Cardiac septum (tissue), 1 donor: ENCODE measurements at places on chromosomes 6 and 20.

DNA sequence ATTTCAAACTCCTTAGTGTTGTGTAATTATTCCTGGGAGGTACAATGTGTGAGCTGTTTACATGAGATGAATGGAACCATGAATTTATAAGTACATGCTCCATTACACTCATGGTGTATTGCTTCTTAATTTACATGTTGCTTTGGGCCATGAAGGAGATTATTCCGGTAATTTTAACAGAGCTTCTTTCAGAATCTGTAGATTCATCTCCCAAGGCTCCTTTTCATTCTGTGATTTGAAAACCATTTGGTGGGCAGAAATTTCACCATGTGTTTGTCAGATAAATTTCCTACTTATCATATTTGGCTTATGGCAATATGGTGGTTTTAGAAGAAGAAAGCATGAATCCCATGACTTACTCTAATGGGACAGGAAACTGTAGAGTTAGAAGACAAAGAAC lies 421.6 kb upstream of the EYS start:
- DNase-seq = no peak

DNA sequence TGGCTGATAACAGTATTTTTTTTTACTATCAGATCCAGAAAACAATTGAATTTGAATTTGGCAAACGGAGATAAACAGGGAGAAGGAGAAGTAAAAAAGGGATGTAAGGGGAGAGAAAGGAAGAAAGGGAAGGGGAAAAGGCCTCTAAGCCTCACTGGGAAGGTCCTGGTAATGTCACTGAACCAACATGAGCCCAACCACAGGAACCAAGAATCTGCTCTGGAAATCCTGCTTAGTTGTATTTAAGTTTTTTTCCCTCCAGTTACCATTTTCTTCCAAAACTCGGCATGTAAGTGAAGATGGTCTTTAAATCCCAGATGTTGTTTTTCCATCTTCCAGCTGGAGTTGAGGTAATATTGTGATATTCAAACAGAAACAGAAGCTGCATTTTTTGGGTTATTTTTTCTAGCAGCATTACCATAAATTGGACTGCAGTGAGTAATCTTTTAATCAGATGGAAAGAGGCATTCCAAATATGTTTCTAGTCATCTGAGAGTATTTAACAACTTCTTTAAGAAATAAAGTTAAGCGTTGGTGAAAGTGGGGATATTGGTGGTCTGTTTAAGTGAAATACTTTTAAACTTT lies 91.1 kb downstream of the TXNDC5 start:
- DNase-seq = no peak

DNA sequence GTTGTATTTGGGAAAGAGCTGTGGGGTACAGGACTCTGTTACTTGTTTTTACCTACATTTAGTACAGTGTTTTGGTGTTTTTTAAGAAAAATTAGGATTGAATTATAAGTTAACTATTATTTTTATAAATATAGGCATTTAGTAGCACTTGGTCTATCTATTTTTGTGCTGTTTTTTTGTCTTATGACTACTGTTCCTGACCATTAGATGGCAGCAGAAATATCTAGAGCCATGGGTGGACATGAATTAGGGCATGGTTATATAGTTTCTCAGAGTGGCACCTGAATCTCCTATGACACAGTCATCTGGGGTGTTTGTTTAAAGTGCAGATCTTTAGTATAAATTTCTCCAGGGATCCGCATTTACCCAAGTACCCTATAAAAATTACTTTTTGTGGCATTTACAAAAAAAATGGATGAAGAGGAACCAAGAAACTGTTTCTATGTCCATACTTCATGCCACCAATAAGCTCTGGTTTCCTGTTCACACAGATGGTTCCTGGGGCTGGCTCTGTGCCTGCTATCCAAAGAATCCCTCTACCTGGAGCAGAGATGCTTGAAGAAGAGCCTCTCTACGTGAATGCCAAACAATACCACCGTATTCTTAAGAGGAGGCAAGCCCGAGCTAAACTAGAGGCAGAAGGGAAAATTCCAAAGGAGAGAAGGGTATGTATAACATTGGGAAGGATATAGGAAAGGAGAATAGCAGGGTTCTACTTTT lies 19.8 kb downstream of the NFYA start:
- no peak for DNase-seq

GRCh38 chr20:37627060-37627766 lies 66.6 kb upstream of the CTNNBL1 start:
- no peak for DNase-seq

DNA sequence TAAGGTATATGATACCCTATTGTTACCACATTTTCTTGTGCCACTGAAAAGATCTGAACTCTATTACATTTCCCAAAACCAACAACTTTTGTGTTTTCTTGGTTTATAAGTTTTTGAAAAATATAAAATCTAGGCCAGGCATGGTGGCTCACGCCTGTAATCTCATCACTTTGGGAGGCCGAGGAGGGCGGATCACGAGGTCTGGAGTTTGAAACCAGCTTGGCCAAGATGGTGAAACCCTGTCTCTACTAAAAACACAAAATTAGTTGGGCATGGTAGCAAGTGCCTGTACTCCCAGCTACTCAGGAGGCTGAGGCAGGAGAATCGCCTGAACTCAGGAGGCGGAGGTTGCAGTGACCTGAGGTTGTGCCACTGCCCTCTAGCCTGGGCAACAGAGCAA lies 34.3 kb downstream of the SAMHD1 start:
- DNase-seq = no peak

GRCh38 chr6:99282479-99283062 lies 66.9 kb downstream of the FAXC start:
- DNase-seq = no peak

DNA sequence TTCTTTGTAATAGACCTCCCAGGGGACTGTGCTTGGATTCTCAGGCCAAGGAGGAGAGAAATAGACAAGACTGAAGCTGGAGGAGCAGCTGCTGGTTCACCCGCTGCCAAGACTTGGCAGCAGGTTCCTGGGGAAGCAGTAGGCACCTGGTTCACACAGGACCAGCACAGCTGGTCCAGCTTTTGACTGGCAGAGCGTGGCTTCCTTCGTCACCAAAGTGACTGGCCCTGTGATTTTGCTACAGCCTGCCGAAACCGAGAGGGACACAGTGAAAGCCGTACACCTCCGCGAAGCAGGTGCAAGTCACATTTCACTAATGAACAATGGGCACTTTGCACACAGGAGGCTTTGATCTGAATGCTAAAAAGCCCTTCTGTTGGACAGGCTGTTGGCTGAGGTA lies 199.0 kb downstream of the RNF144B start:
- no peak for DNase-seq

DNA sequence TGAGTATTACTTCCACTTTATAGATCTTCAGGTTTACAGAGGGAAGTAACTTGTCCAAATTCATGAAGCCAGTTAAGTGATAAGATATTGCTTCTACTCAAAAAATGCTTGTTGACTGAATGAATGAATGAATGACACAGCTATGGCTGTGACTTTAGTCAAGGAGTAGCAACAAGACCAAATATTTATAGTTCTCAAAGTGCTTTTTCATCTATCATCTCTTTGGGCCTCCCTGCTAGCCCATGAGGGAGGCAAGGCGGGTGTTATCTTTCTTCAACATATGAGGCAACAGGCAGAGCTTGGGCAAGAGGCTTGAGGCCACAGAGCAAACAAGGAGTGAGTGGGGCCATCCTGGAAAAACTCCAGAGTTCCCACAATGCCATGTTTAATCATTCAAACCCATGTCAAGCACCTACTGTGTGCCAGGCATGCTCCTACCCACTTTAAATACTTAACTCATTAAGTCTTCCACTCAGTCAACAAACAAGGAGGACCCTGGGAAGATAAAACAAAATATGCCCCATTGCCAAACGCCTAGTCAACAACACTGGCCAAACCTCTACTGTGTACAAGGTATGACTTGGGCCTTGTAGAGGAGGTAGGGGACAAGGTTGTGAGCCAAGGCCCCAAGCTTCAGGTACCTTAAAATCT lies 15.9 kb downstream of the BCL2L1 start:
- no peak for DNase-seq

- no peak for DNase-seq
These were observed 30.0 kb downstream of the CDKAL1 start for GRCh38 chr6:20564269-20564668.

DNA sequence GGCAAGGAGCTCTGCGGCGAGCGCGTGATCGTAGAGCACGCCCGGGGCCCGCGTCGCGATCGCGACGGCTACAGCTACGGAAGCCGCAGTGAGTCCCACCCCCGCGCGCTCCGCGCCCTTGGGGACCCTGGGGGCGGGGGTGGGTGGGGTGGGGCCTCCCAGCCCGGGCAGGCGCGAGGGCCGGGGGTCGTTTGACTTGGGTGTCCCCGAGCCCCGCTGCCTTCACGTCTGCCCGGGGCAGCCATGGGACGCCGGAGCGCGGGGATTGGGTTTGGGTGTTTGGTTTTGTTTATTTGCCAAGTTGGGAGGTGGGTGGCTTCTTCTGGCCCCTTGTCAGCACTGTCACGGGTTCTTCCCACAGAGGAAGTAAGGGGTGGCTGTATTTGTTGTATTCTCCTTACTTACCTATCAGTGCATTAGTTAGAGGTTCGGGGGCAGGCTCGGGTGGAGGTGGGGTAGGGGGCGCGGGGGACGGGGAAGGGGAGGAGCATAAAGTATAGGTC lies 777 bp downstream of the SRSF6 start:
- no peak for DNase-seq

DNA sequence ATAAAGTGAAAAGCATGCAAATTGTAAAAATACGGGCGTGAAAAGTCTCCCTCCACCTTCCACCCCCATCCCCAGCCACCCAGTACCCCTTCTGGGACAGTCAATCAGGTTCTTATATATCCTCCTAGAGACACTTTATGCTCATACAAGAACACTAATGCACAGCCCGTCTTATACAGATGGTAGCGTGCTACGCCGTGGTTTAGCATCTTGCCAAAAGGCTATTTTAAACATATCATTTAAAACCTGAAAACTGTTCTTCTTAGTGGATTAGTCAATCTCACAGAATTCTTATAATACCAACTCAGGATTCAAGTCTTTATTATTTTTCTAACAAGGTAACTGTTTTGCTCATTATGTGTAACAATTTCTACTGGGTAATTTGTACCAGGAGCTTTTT lies 57.2 kb upstream of the MRPS10 start:
- DNase-seq = no peak

GRCh38 chr6:111428811-111429210 lies 54.2 kb downstream of the REV3L start:
- DNase-seq = no peak

GRCh38 chr6:117477988-117478852 lies 4.3 kb upstream of the DCBLD1 start:
- no peak for DNase-seq

DNA sequence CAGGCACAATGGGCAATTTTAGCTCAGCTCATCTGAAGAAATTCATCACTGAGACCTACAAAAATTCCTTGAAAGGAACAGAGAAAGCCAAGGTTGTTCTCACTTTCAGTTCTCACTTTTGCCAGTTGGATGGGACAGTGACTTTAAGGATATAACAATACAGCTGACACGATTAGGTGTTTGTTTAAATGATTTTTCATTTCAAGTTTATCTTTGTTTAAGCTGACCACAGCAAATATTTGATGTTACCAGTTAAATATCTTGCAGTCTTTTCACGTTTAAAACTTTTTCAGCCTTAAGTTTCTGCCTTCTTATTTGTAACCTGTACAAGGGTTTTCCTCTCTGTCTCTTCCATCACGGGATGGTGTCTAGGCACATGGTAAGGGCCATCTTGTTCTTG lies 93.6 kb downstream of the PLCB1 start:
- DNase-seq = no peak
